Fibroblast of skin of left biceps (primary cell): ENCODE measurements at places on chromosomes 5 and 9.

DNA sequence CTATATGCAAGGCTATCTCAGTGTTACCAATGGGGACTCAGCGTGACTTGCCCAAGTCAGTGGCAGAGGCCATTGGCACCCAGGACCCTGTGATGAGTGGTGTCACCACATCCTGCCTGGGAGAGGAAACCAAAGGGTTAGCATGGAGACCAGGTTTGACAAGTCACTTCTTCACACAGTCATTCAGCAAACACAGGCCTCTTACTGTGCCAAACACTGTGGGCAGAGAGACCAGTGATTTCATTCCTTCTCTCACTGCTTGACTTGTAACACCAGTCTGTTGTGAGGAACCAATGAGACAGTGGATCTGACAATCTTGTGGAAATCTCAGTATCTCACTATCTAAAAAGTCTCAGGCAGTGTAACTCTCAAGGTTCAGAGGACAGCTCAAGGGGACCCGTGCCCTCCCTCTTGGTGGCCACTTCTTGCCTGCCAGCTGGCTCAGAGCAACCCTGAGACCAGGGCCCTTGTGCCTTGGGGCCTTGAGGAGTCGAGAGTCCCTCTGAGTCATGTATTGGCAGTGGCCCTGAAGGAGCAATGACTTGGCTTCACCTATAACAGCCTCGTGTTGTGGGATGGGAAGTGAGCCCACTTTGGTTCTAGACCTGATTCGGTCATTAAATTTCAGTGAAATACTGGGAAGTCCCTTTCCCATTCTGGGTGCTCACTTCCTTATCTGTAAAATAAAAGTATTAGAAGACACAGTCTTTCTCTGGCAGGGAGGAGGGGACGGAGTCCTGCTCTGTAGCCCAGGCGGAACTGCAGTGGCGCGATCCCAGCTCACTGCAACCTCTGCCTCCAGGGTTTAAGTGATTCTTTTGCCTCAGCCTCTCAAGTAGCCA is 1.6 kb downstream of the FABP6 start:
- DNase-seq = no peak

GRCh38 chr9:136078498-136079011 is 16.5 kb downstream of the NACC2 start:
- no peak for DNase-seq

DNA sequence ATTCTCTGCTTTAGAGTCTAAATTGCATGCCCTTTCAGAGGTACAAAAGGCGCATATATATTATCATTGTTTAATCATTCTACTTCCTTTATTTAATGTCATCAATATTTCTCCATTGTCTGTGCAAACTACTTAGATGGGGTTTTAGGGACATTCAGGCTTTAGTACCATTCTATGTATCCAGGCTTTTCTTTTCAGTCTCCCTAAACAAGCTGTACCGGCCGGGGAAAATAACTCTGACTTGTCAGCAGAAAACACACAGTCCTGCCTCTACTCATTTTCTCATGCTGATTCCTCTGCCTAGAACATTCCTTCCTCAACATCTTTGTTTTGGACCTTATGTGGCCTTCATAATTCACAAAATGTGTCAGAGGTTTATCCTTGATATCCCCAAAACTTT is 392.1 kb upstream of the DAB2 start:
- no peak for DNase-seq

- DNase-seq = no peak
Observed at GRCh38 chr9:6876195-6876894, 118.6 kb downstream of the KDM4C start.
